ENCODE measurements at places on chromosomes 3 and 15.

DNA sequence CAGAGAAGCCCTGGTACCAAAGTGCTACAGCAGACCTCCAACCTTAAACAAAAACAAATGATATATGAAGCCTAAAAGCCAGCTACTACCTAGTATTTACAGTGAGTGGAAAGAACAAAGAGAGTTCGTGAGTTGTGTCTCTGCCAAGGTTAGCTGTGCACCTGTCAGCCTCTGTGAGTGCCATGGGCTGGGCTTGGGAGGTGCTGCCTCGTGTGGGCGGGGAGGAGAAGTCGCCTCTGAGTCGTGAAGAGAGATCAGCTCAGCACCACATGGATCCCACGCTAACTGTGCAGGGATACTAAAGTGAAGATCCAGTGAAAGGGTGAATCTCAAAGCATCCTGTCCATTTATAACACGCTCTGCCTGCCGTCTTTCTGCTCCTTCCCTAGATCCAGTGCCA lies 101.9 kb downstream of the CHDH start:
- DNase-seq, result no peak

- DNase-seq, result no peak
These were observed 48.3 kb upstream of the IREB2 start for GRCh38 chr15:78389738-78390137.

GRCh38 chr3:14042680-14043079 lies 82.0 kb downstream of the CHCHD4 start:
- no peak for DNase-seq

GRCh38 chr3:16240229-16241023 lies 24.3 kb downstream of the DPH3 start:
- DNase-seq, result no peak

DNA sequence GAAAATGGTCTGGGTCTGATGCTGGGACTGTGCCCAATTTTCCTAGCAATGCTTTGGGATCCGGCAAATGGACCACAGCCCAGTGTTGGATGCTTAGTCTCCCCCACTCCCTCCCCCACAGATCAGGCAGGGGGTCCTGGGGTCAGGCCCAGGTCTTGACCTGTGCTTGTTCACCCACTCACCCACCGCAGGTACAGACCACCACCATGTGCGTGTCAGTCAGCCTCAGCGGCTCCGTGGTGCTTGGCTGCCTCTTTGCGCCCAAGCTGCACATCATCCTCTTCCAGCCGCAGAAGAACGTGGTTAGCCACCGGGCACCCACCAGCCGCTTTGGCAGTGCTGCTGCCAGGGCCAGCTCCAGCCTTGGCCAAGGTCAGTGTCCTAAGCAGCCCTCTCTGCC lies 10.6 kb downstream of the GRM2 start:
- no peak for DNase-seq

DNA sequence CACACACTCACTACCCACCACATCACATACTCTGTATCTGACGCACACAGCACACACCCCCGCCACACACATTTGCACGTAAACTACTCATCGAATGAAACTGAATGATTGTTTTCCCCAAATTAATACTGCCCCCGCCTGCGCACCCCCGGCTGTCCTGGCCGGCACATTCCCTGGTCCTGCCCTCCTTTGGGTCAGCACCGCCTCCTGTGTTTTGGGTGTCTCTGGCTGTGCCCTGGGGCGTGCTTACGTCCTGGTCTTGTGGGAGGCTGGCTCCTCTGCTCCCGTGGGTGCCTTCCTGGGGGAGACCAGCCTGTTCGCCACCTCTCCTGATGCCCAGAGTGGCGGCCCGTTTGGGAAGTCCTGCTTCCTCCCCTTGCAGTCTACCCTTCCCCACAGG lies 30.2 kb downstream of the APBA2 start:
- no peak for DNase-seq

DNA sequence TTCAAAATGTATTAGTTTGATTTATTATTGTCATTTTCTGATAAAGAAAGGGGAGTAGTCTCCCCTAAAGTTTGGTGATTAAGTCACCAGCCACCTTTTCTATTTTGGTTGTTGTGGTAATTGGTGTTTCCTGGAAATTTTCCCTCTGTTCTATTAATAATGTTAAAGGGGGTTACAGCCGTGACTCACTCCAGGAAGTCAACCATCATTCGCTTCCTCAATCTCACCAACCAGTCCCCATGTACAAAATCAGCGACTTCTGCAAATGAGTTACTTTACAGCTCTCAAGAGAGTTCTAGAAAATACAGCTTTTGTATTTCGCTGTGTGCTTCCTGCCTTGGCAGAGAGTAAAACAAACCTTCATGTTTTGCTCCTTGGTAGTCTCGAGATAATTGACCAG lies 285.1 kb downstream of the LPP start:
- DNase-seq, result no peak

- no peak for DNase-seq
These were observed 17.0 kb upstream of the ACTC1 start for GRCh38 chr15:34812369-34812768.

DNA sequence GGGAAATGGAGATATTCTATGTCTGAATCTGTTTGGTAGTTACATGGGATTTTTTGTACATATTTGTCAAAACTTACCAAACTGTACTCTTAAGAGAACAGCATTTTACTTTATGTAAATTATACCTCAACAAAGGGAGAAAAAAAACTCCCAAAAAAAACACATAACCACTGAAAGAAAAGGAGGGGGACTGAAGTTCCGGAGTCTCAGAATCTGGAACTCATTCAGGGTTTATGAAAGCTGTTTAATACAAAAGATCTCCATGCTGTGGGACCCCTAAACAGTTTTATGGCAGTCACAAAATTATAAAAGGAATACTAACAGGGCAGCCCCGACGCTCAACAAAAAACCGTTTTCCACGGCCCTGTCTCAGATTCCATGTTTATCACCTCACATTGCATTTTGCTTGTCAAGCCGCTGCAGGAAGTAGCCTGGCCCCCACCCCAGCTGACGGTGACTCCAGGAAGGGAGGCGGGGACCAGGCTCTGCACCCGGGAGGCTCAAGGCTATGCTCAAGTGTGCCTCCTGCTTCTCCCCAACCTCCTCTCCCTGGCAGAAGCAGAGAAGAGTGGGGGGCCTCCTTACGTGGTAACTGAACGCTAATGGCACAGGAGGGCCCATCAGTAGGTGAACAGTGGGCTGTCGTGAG lies 29.3 kb downstream of the RFT1 start:
- DNase-seq, result no peak

DNA sequence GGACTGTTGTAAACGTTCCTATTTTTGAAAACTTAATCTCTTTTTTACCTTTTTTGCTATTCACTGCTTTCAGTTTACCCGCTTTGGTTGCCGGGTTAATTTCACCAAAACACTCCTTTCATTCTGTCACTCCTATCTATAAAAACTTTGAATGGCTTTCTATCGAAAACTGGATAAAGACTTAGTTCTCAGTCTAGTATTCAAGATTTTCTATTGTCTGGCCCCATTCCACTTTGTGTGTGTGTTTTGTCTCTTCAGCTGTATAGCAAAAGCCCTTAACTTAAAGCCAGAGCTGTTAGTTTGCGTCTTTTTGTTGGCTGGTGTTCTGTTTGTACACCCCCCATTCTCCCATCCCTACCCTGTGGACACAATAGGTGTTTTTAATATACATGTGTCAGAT lies 7.5 kb downstream of the PIAS1 start:
- DNase-seq, result no peak

GRCh38 chr3:66989860-66990696 lies 8.0 kb upstream of the KBTBD8 start:
- DNase-seq, result no peak

- DNase-seq, result no peak
These were observed 56.4 kb upstream of the LIMD1 start for GRCh38 chr3:45537970-45538640.

GRCh38 chr3:46460051-46460450 lies 4.7 kb downstream of the LTF start:
- DNase-seq, result no peak

DNA sequence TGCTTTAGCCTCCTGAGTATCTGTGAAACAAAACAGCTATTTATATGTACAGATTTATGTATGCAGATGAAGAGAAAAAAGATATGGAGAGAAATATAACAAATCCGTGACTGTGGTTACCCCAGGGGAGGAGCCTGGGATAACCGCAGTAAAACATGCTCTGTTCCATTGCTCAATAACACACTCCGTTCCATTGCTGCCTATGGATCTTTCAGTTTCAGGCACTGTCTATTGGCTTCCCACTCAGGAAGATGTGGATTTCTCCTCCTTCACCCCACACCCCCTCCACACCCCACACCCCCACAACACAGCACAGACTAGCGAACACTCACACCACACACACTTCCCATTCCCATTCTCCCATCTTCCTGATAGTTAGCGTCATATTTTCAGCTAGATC lies 47.9 kb downstream of the CDCP1 start:
- DNase-seq, result no peak

DNA sequence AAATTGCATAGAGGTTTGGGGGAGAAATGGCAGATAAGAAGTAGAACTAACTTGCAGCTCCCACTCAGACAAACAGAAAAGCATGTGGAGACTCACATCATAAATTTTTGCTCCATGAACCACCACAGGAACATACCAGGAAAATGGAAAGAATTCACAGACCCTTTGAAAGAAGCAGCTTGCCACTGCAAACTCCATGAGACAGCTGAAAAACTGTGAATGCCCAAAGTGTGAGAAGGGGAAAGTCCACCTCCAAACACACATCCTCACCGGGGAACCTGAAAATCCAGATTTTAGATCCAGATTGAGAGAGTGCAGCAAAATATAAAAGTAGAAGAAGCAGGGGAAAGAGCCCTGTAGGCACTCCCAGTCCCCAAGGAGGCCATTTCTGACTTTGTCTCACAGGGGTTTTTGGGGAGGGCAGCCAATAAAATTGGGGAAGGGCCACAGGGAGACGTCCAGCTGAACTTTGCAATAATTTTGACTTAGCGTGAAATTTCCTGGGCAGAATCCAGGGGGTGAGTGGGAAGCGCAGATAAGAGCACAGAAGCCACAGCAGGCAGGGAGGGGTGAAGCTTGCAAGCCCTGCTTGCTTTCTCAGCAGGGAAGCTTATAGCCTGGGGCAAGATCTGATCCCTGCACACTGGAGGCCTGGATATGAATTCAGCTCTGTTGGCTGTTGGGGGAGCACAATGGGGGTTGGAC lies 183.4 kb upstream of the UBE2E2 start:
- DNase-seq, result no peak

Measured in activated T-cell treated with anti-CD3 and anti-CD28 coated beads for 48 hours (primary cell).